ENCODE measurements at places on chromosomes 2 and 18.

DNA sequence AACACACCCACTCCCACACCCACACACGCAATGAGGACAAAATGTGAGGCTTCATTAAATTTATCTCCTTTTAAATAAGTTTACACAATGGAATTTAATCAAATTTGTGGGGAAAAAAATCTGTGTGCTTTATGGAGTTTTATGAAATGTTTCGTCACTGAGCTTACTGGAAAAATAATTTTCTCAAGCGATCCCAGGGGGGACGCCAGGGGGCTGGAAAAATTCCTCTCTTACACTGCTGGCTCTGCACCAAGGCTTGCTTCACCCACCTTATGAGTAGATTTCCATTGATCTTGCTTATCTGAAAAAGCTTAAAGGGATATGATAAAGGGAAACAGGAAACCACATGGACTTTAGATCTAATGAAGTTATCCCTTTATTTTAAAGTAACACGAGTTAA is 95.5 kb downstream of the CABYR start:
- DNase-seq, result no peak

- DNase-seq, result no peak
Measured at GRCh38 chr2:118473846-118474540, 373.5 kb downstream of the EN1 start.

DNA sequence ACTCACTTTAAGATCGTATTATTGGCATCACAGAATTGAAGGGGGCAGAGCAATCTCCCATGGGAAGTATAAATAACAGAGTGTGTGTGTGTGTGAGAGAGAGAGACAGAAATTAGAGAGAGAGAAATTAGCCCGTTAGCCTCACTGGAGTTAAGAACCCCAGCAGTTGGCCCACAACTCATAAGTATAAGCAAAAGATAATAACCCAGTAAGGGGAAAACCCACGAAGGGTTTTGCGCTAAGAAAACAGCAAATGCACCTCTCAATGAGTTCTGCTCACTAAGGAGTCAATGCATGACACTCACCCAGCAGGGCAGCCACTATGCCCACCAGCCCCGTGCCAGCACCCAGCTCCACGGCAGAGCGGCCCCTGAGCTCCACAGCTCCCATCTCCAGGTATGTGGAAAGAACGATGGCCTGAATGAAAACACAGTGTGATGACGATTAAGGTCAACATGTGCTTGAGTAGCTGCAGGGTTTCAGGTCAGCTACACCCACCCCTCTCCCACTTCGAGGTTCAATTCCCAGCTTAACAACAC is 3.6 kb downstream of the METTL21A start:
- DNase-seq, result no peak

GRCh38 chr2:191322828-191323506 is 77.8 kb downstream of the MYO1B start:
- DNase-seq, result no peak

GRCh38 chr18:9616049-9616448 is 1.7 kb upstream of the PPP4R1 start:
- DNase-seq, result no peak

DNA sequence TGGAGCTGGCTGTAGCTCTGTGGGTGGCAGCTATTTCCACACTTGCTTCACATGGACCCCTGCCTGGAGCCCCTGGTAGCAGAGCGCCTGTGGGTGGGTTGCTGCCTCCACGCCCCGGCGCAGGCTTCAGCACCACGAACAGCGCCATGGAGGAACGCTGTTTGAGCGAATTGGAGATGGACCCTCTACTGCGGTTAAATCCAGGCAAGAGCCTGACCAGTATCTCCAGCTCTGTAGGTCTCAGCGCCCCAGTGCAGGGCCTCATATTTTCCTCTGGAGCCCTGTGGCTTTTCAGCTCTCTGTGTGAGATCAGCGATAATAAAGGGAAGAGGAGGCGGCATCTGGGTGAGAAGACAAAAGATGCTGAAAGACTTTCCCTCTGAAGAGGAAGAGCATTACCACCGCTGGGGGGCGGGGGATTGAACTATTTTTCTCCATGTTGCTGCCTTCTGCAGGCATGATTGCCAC is 12.0 kb downstream of the ONECUT2 start:
- DNase-seq, result peak; percentile 55

- DNase-seq, result no peak
Measured at GRCh38 chr2:100563407-100564247, 834 bp downstream of the PDCL3 start.

DNA sequence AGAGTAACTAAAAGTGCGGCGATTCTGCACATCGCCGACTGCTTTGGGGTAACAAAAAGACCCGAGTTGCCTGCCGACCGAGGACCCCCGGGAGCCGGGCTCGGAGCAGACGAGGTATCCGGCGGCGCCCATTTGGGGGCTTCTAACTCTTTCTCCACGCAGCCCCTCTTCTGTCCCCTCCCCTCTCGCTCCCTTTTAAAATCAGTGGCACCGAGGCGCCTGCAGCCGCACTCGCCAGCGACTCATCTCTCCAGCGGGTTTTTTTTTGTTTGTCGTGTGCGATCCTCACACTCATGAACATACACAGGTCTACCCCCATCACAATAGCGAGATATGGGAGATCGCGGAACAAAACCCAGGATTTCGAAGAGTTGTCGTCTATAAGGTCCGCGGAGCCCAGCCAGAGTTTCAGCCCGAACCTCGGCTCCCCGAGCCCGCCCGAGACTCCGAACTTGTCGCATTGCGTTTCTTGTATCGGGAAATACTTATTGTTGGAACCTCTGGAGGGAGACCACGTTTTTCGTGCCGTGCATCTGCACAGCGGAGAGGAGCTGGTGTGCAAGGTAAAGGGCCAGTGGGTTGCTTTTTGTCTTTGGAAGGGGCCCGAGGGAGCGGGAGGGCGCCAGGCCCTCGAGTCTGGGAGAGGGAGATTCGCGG is 1.4 kb downstream of the TRIB2 start:
- no peak for DNase-seq

DNA sequence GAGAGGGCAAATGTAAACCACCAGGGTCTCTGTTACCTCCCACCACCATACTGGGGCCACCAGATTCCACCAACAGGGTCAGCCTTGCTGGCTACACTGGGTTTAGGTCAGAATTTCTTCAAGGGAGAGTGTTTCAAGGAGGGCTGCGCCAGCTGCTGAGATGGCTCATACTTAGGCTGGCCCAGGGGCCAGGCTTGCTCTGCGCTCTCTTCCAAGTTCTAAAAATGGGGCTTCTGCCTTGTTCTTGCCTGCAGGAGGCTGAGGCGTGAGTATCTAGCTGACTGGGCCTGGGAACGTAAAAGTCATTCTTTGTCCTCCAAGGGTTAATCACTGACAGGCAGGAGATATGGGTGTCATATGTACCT is 28.1 kb downstream of the MRPL33 start:
- DNase-seq, result no peak

- no peak for DNase-seq
Measured at GRCh38 chr18:7071600-7071999, 46.0 kb downstream of the LAMA1 start.

DNA sequence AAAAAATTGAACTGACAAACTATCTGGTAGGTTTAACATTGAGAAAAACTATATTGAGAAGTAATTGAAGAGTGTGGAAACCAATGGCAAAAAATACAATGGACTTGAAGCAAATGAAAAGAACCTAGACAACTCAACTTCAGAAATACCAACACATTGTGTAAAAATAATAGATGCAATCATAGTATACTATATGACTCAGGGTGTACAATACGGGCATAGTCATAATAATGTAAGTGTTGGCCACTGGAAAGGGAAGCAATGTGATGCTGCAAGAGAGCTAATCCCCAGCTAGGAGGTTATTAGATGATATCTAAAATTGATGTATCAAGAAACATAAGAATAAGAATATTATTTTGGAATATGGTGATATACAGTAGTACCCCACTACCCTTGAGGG is 45.3 kb downstream of the SMAD7 start:
- DNase-seq, result no peak

GRCh38 chr2:148523315-148523714 is 121.2 kb upstream of the EPC2 start:
- DNase-seq, result no peak

DNA sequence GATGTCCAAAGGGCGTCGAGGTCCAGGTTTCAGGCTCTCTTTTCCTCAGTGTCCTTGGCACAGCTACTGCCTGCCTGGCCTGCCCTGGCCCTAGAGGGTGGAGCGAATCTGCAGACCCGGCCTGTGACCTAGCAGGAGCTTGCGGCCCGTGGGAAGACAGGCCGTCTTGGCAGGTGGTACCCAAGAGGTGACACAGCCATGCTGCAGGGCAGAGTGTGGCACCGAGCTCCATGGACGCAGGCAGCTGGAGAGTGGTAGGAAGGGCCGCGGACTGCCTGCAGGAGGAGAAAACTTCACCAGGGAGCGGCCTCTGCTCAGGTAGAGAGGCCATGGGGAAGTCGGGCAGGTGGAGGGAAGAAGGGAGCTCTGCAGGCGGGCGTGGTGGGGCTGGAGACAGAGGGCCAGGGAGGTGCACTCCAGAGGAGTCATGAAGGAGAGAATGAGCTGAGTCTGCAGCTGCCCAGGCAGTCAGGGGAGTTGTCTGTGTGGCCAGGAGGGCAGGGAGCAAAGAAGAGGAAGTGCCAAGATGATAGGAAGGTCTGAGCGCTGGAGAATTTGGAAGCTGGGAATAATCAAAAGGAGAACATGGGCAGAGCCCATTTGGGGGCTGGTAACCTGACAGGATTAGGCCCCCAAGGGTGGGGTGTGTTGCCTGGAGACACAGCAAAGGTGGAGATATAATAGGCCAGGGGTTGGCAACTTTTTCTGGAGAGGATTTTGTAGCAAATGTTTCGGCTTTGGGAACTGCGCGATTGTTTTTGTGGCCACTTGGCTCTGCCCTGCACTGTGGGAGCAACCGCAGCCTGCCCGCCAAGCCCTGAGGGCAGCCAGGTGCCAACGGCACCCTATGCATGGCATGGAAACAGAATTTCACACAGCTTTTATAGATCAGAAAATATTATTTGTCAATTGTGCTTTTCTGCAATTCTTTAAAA is 154.4 kb upstream of the PXDN start:
- DNase-seq, result no peak

- no peak for DNase-seq
Measured at GRCh38 chr2:42978887-42979415, 186.6 kb upstream of the HAAO start.

DNA sequence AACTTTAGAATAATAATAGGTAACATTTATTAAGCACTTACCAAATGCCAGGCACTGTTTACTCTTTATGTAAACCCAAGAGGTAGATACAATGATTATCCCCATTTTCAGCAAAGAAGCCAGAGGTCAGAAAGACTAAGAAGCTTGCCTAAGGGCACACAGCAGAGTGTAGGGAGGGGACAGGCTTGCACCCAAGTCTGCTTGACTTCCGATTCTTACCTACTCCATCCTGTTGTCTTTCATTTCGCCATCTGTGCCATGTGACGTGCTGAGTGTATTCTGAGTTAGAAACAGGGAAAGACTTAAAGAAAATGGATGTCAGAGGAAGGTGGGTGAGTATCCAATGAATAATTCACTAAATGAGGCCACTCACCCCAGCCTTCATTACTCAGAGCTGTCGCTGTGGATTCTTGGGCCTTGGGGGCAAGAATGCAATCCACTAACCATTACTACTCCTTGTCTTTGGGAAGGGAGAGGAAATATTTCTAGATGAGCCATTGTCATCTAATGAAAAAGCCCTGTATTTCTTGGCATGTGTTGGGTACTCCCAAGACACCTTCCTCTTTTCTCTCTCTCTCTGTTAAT is 76.4 kb upstream of the BCL11A start:
- DNase-seq, result no peak

DNA sequence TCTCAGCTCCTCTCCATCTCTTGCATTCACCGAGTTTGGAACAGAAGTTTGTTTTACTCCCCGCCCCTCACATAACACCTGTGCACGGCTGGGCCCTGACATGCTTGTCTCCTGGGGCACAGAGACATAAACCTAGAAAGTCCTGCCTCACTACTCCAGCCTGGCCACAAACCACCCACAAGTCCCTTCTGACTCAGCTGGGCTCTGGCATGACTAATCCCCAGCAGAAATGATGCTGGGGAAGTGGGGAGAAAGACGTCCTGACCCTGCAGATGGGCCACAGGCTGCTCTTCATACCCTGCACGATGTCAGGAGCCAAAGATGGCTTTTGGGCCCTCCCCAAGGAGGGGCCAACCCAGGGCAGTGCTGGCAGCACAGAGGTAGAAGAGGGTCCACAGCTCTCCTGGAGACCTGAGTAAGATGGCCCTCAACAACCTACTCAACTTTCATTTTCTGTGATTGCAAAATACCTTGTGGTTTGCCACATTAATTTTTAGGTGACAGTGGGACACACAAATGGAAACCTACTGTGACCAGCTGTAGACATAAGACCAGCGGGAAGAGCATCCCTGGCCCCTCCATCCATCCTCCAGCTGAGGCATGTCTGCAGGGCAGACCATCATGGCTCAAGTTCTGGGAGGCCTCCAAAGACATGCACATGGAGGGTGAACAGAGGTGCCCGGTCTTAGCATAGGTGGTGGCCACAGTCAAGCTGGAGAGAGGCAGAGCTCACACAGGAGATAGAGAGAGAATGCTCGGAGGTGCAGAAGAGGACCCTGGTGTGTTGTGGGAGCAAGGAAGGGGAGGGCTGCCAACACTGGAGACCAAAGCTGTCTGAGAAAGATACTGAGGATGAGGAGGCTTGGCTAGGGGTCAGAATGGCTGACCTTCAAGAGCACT is 40.0 kb downstream of the DNMT3A start:
- DNase-seq, result no peak

- DNase-seq, result no peak
Measured at GRCh38 chr2:8981876-8982275, 21.6 kb downstream of the MBOAT2 start.

GRCh38 chr2:54619660-54620231 is 103.7 kb upstream of the EML6 start:
- no peak for DNase-seq

DNA sequence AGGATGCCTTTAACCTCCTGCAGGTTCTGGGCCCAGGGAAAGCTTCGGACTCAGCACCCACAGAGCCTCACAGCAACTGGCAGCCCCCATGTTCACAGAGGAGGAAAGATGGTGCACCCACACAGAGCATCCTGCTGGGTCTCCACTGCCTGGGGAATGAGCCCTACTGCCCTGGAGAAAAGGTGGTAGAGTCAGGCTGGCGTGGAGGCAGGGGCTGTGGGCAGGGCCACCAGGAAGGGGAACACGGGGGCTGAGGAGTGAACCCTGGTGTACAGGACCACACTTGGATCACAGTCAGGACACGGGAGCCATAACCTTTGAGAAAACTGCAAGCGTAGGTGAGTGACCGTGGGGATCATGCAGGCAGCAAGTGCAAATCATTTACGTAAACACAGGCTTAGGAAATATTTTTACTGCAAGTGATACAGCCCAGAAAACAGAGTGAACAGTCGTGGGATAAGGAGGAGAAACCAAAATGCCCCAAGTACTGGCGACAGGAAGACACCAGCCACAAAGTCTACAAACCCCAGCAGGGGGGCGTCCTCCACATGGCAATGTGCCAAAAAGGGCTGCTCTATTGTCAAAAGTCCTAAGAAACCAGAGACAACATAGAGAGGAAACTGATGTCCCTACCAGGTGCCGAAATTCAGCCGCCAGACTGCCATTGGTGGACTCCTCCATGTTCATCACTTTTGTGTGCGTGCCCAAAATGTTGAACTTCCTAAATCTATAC is 27.6 kb downstream of the STAT1 start:
- DNase-seq, result no peak

All from thymus (tissue), 14 donors.